HS-5 (cell line): ENCODE measurements at places on chromosomes 1 and 21.
A peak's percentile ranks its signal among the peaks of the same experiment; 100 is the strongest.

- DNase-seq, result no peak
Observed at GRCh38 chr1:82399093-82399492, 598.4 kb downstream of the ADGRL2 start.

DNA sequence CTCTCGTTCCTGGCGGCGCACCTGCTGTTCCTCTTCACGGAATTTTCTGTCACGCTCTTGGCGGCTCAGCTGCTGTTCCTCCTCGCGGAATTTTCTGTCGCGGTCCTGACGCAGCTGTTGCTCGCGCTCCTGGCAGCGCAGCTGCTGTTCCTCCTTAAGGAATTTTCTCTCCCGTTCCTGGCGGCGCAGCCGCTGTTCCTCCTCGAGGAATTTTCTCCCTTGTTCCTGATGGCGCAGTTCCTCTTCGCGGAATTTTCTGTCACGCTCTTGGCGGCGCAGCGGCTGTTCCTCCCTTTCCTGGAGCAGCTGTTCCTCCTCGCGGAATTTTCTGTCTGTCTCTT is 6.4 kb downstream of the TCHH start:
- DNase-seq, result no peak

- DNase-seq, result no peak
Observed at GRCh38 chr21:40049031-40049930, 182.0 kb downstream of the PCP4 start.

DNA sequence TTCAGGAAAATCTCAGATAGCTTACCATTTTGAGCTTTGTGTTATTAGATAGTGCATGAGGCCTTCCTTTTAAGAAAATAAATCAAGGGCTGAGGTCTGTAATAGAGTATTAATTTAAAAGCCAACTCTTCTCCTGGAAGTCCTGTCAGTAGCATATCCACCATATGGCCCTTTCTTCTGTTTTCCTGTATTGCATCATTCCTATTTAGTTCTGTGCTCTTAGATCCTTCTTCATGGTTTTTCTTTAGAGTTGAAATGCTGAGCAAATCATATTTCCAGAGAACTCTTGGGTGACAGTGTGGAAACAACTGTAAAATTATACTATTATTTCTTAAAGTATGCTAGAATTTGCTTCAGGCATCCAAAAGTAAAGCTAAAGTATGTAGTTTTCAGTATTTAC is 91.7 kb downstream of the TTC3 start:
- DNase-seq, result no peak

- DNase-seq, result no peak
Observed at GRCh38 chr21:33817663-33818451, 97.7 kb downstream of the ATP5PO start.

- DNase-seq, result peak; percentile 43
Observed at GRCh38 chr1:119870917-119871596, 25.3 kb downstream of the ADAM30 start.

GRCh38 chr1:214028095-214028494 is 40.3 kb downstream of the PROX1 start:
- DNase-seq, result no peak

GRCh38 chr1:97108179-97108578 is 386.6 kb downstream of the PTBP2 start:
- peak; percentile 44 for DNase-seq

- DNase-seq, result no peak
Observed at GRCh38 chr1:59138402-59138801, 158.5 kb upstream of the FGGY start.

- DNase-seq, result no peak
Observed at GRCh38 chr1:110465038-110465813, 14.3 kb downstream of the PROK1 start.

GRCh38 chr1:24584171-24584647 is 28.3 kb downstream of the NCMAP start:
- DNase-seq, result no peak

DNA sequence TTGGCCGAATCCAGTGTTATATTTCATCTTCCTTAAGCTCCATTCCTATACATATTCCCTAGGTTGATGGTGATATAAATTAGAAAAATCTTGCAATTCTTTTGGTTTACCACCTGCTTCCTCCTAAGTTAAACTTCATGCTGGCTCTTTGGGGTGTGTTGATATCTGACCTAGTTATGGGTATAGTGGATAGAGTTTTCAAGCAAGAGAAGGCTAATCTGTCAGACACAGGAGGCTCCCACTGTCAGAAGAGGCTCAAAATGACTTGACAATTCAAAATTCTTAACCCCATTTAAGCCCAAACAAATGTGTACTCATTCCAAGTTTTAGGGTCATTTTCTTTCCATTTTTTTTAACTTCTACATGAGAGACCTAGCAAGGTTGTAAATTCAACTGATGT is 8.5 kb upstream of the SLC35D1 start:
- DNase-seq, result no peak

DNA sequence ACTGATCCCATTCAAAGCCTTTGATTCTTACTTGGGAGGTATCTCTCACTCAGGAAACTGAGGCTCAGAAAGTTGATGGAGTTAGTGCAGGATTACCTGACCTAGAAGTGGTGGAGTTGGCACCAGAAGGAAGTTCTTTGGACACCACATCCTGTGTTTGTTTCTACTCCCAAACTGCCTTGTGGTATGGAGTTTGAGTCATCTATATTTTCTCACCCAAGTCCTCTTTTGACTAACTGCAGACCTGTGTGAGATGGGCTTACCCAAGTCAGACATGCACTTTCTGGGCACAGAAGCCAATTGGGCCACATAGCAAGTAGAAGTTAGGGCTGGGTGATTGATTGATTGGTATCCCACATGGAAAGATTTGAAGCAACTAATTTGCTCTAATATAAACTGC is 36.1 kb downstream of the FGGY start:
- DNase-seq, result peak; percentile 42

DNA sequence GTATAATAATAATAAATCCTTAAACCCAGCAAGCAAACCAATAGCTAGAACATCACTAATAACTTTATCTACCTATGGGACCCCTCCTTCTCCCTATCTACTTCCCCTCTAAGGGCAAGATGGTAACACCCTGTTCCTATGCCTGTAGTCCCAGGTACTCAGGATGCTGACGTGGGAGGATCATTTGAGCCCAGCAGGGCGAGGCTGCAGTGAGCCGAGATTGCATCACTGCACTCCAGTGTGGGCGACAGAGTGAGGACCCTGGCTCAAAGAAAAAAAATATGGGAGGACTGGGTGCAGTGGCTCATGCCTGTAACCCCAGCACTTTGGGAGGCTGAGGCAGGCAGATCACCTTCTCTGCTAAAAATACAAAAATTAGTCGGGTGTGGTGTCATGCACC is 143.1 kb upstream of the SLC45A1 start:
- DNase-seq, result no peak

DNA sequence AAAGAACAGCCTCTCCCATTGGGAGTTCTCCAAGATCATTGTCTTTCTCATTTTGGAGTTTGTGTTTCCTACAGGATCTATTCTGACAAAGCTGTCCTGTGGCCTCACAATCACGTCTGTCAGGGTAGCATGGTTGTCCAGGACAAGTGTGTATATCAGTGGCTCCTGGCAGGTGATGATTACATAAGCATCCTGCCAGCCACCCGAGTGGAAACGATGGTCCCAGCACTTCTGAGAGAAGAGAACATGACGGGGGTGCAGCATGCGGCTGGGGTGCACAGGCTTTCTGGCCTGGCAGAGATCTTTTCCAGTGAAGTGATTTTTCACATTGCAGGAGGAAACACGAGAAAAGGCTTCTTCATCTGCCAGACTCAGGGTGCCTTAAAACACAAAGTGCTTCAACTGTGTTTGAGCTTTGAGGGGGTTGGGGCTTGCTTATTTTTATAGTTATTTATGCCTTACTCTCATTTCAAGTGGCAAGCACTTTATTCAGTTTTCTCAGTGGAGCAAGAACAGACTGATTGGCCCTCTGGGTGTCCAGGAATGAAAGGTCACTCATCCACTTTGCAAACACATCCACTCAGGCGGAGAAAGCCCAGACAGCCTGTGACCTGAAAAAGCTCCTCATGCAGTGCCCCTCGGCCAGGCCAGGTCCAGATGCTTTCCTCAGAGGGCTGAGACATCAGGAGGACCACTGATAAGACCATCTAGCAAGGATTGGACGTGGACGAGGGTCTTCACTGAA is 186.0 kb downstream of the DUSP10 start:
- DNase-seq, result no peak

- DNase-seq, result no peak
Observed at GRCh38 chr21:36080386-36080785, 10.6 kb downstream of the CBR1 start.

GRCh38 chr1:68449901-68450300 is at the start of gene RPE65:
Gene RPE65, minus strand, starts transcription at chr1:68449954. Its CDS starts 49 bp downstream, at chr1:68449905.
- DNase-seq, result no peak

DNA sequence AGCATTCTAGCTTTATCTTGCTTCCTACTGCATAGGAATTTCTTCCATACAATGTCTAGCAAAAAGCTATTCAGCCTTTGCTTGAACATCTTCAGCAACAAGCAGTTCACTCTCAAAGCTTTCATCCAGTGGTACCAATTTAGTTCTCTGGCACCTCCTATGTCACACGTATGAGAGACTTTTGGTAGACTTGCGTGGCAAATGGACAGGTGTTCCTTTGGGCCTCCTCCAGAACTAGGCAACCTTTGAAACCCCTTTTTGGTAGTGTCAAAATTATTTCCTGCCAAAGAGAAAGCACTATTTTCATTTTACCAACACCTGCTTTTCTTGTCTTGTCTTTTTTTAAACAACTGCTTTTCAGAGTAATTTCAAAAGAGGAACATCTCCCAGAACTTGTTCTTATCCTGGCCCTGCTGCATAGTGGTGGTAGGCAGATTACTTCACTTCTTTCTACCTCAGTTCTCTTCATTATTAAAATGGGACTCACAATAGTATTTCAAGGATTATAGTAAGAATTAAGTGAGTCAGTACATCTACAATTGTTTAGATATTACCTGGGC is 122.4 kb downstream of the MAST2 start:
- no peak for DNase-seq

DNA sequence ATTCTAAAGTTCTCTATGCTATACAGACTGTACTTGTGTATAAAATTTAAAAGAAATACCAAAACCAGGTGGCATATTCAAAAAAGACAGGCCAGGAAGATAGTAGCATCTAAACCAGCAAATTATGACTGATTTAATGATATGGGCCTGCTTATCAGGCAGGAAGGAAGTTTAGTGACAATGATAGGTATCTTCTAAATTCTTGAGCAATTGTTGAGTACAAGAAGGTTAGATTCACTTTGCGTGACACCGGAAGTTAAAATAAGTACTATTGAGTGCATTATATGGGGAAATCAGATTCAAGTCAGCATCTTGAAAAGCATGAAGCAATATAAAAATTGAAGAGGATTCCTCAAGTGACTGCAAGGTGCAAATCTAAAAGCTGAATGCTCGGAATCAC is 186.8 kb upstream of the RGS18 start:
- no peak for DNase-seq

GRCh38 chr1:7842517-7842916 is 10.3 kb downstream of the UTS2 start:
- DNase-seq, result no peak

- no peak for DNase-seq
Observed at GRCh38 chr1:158583962-158584361, 4.3 kb upstream of the OR10X1 start.

DNA sequence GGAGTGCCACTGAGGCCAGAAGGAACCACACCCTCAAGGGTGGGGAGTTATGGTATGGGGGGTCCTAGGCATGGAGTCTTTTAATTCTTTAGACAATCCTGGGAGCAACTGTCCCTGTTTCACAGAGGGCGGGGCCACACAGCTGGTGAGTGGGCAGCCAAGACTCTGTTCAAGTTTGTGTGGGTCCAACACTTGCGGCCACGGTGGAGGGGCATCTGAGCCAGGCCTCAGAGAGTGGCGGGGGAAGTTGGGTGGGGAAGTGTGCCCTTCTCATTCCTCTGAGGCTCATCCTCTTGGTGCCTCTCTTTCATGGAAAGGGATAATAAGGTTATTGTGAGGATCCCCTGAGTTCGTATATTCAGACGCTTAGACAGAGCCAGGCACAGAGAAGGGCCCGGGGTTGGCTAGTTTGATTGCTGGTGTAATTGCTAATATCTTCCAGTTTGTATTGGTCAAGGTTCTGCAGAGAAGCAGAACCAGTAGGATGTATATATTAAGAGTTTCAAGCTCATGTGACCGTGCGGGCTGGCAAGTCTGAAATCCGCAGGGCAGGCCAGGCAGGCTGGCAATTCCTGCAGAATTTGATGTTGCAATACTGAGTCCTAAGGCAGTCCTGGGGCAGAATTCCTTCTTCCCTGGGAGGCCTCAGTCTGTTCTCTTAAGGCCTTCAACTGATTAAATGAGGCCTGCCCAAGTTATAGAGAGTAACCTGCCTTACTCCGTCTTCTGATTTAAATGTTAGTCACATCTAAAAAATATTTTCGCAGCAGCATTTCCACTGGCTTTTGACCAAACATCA is 15.9 kb downstream of the PCSK9 start:
- no peak for DNase-seq

DNA sequence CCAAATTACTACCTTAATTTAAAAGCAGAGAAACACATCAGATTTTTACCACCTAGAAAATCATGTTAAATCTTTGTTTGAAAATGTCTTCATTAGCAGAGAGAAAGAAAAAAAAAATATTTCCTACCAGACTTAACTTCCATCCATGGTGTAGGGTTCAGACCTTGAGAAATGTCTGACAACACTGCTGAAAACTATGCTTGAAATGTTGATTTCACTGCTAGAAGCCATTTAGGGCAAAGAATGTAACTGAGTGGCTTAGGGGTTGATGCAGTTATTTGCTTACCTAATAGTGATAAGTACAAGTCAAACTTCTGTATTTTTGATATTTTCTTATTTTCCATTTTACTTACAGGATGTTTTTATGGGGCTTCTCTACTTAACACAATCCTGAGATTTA is 495.6 kb upstream of the NEGR1 start:
- no peak for DNase-seq

- DNase-seq, result no peak
Observed at GRCh38 chr1:56432166-56432971, 147.0 kb downstream of the PLPP3 start.

- DNase-seq, result no peak
Observed at GRCh38 chr1:88101041-88101440, 583.0 kb upstream of the PKN2 start.

- DNase-seq, result no peak
Observed at GRCh38 chr1:11483581-11484320, 4.8 kb downstream of the DISP3 start.

DNA sequence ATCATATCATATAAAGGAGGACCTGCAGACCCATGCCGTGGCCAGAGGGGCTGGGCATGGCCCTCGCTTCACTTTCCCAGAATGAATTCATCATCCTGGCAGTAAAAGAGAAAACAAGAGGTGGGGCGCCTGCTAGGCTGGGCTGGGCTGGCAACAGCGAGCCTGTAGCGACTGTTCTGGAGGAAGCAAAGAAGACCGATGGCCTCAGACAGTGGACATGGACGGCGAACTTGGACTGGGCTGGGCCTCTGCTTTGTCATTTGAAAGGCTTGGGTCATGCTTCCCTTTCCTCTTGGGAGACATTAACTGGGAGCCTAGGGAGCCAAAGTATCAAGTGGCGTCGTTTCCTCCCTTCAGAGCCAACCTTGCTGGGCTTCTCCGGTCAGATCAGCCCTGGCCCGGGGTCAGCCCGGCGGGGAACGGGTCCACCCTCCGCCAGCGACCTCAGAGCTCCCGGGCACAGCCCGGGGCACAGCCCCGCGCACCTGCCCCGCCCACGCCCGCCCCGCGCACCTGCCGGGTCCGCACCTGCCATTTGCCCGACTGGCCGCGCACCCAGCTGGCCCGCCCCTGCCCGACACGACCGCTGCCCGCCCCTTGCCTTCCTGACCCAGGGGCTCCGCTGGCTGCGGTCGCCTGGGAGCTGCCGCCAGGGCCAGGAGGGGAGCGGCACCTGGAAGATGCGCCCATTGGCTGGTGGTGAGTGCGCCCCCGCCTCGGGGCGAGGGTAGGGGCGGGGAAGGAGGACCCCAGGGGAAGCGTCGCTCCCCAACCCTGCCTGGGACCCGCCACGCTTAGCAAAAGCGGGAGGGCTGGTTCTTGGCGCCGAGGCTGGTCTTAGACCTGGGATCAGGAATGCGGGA is at the start of gene FAM3B:
Gene FAM3B (plus strand): TSS at position 602 of the 863 bp plus-strand sequence. CDS start 79 bp downstream, at position 681.
- no peak for DNase-seq
